Lung (tissue), 17 donors: ENCODE measurements at places on chromosomes 3 and 15. TPM values are rescaled to one million over a fixed set of nuclear protein-coding genes. Genes with fewer than 3 reads are reported as not detected.

CCDC33 gene
- total RNA-seq = 6.2 TPM

ZNF385D gene
- total RNA-seq = 3.1 TPM

SYNPR gene
- total RNA-seq = 0.43 TPM

PLCH1 gene
- total RNA-seq = 22.8 TPM

CNTN4 gene
- total RNA-seq = 8.9 TPM

HRH1 gene
- total RNA-seq = 5.6 TPM

VEPH1 gene
- total RNA-seq = 237 TPM

AADACL2 gene
- not detected for total RNA-seq

RAD51 gene
- 1.3 TPM for total RNA-seq

GRCh38 chr3:156109989-156110388, 10.4 kb upstream of the KCNAB1 start:
- no peaks in the 10 kb centered on the region for H3K27me3 ChIP-seq
- peaks cover 2% of the 10 kb centered on the region for H3K4me1 ChIP-seq
- no peaks in the 10 kb centered on the region for H3K36me3 ChIP-seq
- no peak overlapping the region for H3K27ac ChIP-seq
- no peak overlapping the region for H3K4me3 ChIP-seq

- H3K4me3 ChIP-seq = no peak overlapping the region
- H3K27ac ChIP-seq = peak overlapping the region; percentile 86
- H3K27me3 ChIP-seq = no peaks in the 10 kb centered on the region
- H3K4me1 ChIP-seq = peaks cover 6% of the 10 kb centered on the region
- DNase-seq = peak; percentile 35
Measured at GRCh38 chr15:63599401-63600000, 2.3 kb downstream of the FBXL22 start.

DNA sequence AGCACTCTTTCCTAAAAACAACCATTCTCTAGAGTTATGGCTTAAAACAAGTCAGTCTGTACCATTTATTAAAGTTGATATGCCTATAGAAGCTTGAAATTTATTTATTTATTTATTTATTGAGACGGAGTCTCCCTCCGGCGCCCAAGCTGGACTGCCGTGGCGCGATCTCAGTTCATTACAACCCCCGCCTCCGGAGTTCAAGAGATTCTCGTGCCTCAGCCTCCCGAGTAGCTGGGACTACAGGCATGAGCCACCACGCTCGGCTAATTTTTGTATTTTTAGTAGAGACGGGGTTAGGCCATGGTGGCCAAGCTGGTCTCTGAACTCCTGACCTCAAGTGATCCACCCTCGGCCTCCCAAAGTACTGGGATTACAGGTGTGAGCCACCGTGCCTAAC, 1.5 kb upstream of the TTC14 start:
- no peak overlapping the region for H3K27ac ChIP-seq
- no peaks in the 10 kb centered on the region for H3K27me3 ChIP-seq
- no peak for DNase-seq

- no peaks in the 10 kb centered on the region for H3K4me1 ChIP-seq
- H3K4me3 ChIP-seq = no peak overlapping the region
- H3K36me3 ChIP-seq = no peaks in the 10 kb centered on the region
- DNase-seq = peak; percentile 37
- no peak overlapping the region for H3K27ac ChIP-seq
Measured at GRCh38 chr3:18111796-18112232, 313.3 kb downstream of the SATB1 start.

GRCh38 chr3:149162007-149162406, 32.6 kb downstream of the HPS3 start:
- H3K27ac ChIP-seq = no peak overlapping the region
- no peaks in the 10 kb centered on the region for H3K27me3 ChIP-seq
- DNase-seq = no peak
- H3K36me3 ChIP-seq = peaks cover 18% of the 10 kb centered on the region
- no peak overlapping the region for H3K4me3 ChIP-seq

DNA sequence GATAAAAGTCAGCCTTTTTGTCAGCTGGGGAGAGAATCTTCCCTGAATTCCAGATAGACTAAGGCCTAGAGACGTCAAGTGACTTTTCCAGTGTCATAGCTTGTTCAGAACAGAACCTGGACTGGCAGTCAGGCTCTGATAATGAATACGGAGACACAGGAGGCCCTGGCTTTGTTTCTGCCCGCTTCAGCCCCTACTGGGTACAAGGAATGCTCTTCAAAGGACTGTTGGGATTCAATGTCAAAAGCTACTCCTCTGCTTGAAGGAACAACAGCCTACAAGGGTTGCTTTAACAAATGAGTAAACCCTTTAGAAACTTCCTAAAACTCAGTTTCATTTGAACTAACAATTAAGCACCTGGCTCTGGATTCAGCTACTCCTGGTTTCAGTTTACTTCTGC, 412.3 kb downstream of the OXSM start:
- no peaks in the 10 kb centered on the region for H3K36me3 ChIP-seq
- H3K4me3 ChIP-seq = no peak overlapping the region
- no peak overlapping the region for H3K27ac ChIP-seq
- no peaks in the 10 kb centered on the region for H3K27me3 ChIP-seq

DNA sequence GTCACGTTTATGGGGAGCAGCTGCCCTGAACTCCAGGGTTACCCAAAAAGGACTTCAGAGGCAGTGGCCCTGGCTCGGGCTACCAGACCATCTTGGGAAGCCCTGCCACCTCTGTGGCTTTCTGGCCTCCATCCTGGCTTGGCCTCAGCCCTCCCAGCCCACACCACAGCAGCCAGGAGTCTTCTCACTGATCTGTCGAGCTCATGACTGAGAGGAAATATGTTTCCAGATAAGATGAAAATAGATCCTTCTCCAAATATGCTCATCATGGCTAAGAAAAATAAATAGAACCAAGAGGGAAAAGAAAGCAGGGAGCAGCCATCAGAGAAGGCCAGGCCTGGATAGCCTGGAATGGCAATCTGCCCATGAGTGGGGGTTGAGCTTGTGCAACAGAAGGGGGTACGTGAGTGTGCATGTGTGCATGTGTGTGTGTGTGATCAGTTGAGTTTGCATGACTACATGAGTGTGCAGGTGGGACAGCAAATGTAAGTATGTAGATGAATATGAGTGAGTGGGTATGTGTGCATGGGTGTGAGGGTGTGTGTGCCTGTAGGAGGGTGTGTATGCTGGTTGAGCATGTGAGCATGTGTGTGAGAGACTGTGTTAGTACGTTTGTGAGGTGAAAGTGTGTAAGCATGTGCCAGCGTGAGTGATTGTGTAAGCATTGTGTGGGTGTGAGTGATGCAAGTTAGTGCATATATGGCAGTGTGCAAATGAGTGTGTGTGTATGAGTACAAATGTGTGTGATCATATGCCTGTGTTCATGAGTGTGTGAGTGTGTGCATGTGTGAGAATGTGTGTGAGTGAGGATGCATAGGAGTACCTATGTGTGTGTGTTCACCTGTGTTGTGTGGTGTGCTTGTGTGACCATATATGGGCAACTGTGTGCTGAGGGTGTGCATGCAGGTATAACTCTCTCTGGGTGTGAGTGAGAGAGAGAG, 9.9 kb upstream of the RFT1 start:
- H3K4me3 ChIP-seq = no peak overlapping the region
- no peaks in the 10 kb centered on the region for H3K27me3 ChIP-seq
- DNase-seq = no peak
- peaks cover 4% of the 10 kb centered on the region for H3K4me1 ChIP-seq
- H3K36me3 ChIP-seq = no peaks in the 10 kb centered on the region
- H3K27ac ChIP-seq = peak overlapping the region; percentile 2

- no peaks in the 10 kb centered on the region for H3K36me3 ChIP-seq
- DNase-seq = no peak
- no peak overlapping the region for H3K4me3 ChIP-seq
- no peak overlapping the region for H3K27ac ChIP-seq
Measured at GRCh38 chr3:190366133-190366532, 21.8 kb upstream of the CLDN16 start.

DNA sequence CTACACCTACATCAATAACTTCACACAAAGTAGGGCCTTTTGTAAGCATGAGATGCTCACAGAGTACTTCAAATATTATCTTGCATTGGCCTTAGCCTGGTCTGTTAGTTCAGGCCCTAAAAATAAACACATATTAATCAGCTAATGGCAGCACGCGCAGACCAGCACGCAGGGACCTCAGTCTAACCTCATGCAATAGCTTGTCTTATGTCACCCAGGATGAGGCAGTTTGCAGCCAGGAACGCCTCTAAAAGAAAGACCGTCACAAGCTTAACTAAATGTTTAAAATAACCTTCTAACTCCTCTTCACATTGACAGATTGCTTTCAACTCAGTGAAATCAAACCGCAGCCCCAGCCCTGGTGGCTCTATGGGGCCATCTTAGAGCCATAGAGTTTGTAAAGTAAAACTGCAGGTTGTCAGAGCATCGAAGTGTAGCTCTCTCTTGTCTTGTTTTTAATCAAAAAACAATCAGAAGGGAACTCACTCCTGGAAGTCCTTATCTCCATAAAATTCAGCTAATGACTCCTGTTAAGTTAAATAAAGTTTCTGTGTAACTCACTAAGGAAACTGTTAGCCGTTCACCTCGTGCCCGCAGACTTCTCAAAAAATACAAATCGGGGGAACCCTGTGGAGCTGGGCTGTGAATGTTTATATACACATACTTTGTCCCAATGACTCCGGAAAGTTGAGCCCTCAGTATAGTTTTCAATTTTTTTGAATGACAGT, 212.6 kb downstream of the CDIN1 start:
- no peaks in the 10 kb centered on the region for H3K4me1 ChIP-seq
- DNase-seq = peak; percentile 59
- H3K27ac ChIP-seq = peak overlapping the region; percentile 81
- no peaks in the 10 kb centered on the region for H3K36me3 ChIP-seq

DNA sequence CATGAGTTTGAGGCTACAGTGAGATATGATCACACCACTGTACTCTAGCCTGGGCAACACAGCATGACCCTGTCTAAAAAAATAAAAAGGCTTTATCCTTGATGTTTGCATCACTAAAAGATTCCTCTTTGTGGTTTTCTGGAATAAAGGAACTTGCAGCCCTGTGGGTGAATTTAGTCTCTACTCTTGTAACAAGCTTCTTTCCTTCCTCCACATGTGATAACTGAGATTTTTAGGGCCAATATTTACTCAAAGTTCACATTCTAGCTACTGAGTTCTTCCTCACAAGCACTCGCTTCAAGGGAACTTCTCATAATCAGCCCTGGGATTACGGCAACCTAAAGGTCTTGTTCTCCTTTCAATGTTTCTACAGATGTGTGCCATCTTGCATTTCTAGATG, 24.6 kb downstream of the COMMD2 start:
- no peak for DNase-seq
- no peak overlapping the region for H3K4me3 ChIP-seq
- H3K36me3 ChIP-seq = no peaks in the 10 kb centered on the region
- H3K27ac ChIP-seq = no peak overlapping the region
- H3K27me3 ChIP-seq = no peaks in the 10 kb centered on the region

GRCh38 chr3:34020726-34021680, 222.6 kb downstream of the PDCD6IP start:
- no peak for DNase-seq
- no peaks in the 10 kb centered on the region for H3K27me3 ChIP-seq
- no peak overlapping the region for H3K4me3 ChIP-seq
- H3K36me3 ChIP-seq = no peaks in the 10 kb centered on the region

GRCh38 chr3:30324587-30324986, 281.8 kb upstream of the TGFBR2 start:
- no peak overlapping the region for H3K27ac ChIP-seq
- no peaks in the 10 kb centered on the region for H3K27me3 ChIP-seq

GRCh38 chr3:10374311-10374710, 53.4 kb upstream of the SEC13 start:
- H3K27ac ChIP-seq = no peak overlapping the region
- H3K4me3 ChIP-seq = no peak overlapping the region
- H3K27me3 ChIP-seq = no peaks in the 10 kb centered on the region
- no peak for DNase-seq
- H3K36me3 ChIP-seq = no peaks in the 10 kb centered on the region

DNA sequence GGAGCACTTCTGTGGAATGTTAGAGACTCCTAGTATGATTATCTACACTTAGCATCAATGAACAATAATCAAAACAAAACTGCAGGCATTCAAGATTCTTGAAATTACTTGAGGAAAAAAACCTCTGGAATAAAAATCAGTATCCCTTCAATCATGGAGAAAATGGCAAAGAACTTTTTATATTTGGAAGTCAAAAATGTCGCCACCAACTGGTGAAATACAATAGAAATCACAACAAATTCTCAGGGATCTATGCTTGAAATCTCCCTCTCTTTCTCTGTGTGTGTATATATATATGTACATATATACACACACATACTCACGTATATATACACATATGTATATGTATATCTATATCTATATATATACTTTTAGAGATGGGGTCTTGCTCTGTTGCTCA, 378.9 kb upstream of the ALCAM start:
- H3K4me1 ChIP-seq = no peaks in the 10 kb centered on the region
- H3K4me3 ChIP-seq = no peak overlapping the region
- no peaks in the 10 kb centered on the region for H3K27me3 ChIP-seq
- no peak overlapping the region for H3K27ac ChIP-seq

DNA sequence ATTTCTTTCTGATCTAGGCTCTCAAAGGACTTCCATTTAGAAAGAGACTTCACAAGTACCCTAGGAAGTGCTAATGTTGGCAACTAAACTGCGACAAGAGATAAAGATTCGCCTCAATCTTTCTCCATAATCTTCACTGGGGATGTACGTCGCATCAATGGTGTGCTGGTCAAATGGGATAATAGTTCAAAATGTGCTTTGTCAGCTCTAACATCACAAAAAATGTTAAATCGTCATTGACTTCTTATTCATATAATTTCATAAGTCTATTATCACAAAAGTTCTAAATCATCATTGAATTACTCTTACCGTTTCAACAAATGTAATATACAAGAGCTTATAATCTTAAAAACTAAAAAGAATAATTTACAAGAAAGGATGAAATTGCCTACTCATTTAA, 727.7 kb downstream of the ROBO1 start:
- H3K27ac ChIP-seq = no peak overlapping the region
- no peaks in the 10 kb centered on the region for H3K4me1 ChIP-seq
- H3K27me3 ChIP-seq = no peaks in the 10 kb centered on the region
- no peaks in the 10 kb centered on the region for H3K36me3 ChIP-seq

DNA sequence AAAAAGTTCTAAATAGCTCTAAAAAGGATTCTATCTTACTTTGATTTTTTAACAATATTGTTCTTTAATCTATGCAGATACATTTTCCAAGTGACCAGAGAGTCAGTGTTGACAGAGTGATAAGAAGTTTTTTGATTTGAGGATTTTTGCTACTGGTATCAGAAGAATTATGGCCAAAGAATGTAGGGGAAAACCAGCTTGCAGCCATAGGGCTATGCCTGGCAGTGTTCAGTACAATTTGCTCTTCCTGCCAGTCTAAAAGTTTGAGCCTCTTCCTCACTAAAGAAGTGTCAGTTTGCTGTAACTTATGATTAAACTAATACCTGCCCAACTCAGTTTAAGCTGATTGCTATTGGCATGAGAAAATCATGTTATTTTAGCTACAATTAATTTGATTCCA, 35.3 kb upstream of the FSIP1 start:
- no peak overlapping the region for H3K4me3 ChIP-seq
- no peaks in the 10 kb centered on the region for H3K27me3 ChIP-seq
- H3K36me3 ChIP-seq = no peaks in the 10 kb centered on the region
- H3K4me1 ChIP-seq = no peaks in the 10 kb centered on the region
- DNase-seq = no peak
- H3K27ac ChIP-seq = no peak overlapping the region

DNA sequence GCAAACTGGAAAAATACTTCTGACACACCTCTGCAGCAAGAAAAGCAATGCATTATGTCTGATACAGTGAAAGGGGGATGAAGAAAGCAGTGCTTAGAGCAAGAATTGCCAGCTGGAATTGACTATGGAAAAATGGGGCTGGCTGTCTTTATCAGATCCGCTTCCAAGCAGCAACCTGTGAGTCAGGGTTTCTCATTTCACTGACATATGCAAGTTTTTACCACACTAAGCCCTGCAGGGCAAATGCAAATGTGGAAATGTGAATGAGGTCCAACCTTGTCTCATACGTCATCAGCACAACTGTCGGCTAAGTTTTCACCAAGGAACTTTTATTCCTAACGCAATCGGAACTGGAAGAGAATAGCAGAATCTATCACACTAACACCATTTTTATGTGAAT, 172.5 kb upstream of the GADL1 start:
- H3K27ac ChIP-seq = no peak overlapping the region
- no peak for DNase-seq
- no peaks in the 10 kb centered on the region for H3K36me3 ChIP-seq
- no peak overlapping the region for H3K4me3 ChIP-seq
